ENCODE measurements at places on chromosomes 11 and 22.

- DNase-seq, result no peak
Measured at GRCh38 chr11:133825156-133825555, 20.2 kb downstream of the SPATA19 start.

DNA sequence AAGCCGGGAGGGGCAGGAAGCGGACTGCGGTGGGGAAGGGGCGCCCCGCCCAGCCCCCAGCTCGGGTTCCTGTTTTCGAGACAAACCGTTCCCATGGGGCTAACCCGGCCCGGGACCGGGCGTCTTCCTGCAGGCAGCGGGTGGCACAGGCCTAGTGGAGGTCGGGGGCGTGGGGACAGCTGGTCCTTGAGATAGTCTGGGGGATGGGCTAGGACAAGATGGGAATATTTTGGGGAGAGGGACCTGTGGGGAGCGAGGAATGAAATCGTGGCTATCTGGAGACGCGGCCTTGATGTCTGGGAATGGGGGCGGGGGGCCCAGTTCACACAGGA is 1.2 kb upstream of the RASGRP2 start:
- peak; percentile 76 for DNase-seq

DNA sequence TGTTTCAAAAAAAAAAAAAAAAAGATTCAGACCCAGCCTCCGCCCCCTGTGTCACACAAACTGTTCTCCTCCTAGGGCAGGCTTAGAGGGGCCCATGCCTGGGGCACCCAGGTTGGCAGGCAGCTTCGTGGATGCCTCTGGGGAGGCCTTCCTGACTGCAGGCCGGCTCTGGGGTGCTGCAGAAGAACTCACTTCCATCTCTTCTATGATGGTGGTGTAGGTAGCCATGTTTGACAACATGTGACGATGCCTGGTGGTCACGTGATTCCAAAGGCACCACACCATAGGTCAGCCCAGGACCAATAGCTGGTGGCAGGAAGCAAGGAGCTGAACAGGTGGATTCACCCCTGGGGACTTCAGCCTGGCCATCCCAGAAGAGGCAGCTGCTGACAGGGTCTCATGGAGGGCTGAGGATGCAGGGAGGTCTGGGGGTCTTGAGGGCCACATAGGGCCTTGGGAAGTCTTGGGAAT is 24.1 kb upstream of the CELSR1 start:
- DNase-seq, result peak; percentile 91

DNA sequence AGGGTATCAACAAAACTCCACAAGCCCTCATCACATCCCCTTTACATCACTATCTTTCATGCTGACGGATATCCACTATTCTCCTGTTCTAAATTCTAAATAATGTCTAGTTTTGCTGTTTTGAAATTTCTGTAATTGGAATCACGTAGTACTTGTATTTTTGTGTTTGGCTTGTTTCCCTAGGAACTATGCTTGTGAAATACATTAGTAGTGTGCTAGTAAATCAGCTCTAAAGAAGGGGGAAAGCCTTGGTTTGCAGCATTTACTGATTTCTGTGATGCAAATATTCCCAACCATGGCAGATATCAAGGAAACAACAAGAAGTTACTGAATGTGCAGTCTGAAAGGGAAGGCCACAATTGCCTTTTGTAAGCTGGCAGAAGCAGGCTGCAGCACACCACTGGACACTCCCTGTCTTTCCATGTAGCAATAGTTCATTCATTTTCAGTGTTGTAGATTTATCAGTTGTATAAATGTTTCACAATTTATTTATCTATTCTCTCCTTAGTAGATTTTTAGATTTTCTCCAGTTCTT is 4.7 kb upstream of the FOLH1 start:
- no peak for DNase-seq

GRCh38 chr11:11563200-11563975 is 58.4 kb downstream of the GALNT18 start:
- DNase-seq, result no peak

- no peak for DNase-seq
Measured at GRCh38 chr11:96228910-96229309, 114.1 kb downstream of the MAML2 start.

- no peak for DNase-seq
Measured at GRCh38 chr11:94513091-94513490, 830 bp downstream of the C11orf97 start.

DNA sequence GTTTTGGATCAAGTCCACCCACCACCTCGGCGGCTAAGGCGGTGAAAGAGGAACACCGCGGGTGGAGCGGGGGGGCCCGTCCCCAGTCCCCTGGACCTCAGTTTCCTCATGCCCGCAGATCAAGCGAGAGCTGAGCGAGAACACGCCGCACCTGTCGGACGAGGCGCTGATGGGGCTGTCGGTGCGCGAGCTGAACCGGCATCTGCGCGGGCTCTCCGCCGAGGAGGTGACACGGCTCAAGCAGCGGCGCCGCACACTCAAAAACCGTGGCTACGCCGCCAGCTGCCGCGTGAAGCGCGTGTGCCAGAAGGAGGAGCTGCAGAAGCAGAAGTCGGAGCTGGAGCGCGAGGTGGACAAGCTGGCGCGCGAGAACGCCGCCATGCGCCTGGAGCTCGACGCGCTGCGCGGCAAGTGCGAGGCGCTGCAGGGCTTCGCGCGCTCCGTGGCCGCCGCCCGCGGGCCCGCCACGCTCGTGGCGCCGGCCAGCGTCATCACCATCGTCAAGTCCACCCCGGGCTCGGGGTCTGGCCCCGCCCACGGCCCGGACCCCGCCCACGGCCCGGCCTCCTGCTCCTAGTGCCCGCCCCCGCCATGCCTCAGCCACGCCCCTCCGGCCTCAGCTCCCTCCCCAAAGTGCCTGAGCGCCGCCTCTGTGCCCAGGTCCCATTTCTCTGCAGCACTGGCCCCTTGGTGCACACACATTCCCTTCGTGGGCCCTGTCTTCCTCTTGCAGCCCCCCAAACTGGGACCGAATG is 12.7 kb downstream of the MAFF start:
- DNase-seq, result peak; percentile 95

GRCh38 chr11:74683279-74683871 is 47.9 kb downstream of the CHRDL2 start:
- peak; percentile 62 for DNase-seq

GRCh38 chr11:67178878-67179277 is 59.8 kb downstream of the KDM2A start:
- DNase-seq, result no peak

DNA sequence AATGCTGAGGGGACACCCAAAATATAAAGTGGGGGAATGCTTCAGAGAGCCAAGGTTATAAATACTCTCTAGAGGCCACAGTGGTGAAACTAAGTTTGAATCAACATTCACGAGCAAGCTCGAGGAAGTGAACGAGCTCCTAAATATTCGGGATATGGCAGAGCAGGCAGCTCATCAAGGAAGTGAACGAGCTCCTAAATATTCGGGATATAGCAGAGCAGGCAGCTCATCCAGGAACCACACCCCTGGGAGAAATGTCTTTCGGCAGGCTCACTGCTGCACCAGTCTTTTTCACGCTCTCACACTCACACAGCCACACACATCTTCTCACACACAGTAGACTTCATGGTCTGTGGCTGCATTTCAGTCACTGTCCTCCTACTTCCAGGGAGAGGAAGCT is 787.5 kb downstream of the OPCML start:
- no peak for DNase-seq

DNA sequence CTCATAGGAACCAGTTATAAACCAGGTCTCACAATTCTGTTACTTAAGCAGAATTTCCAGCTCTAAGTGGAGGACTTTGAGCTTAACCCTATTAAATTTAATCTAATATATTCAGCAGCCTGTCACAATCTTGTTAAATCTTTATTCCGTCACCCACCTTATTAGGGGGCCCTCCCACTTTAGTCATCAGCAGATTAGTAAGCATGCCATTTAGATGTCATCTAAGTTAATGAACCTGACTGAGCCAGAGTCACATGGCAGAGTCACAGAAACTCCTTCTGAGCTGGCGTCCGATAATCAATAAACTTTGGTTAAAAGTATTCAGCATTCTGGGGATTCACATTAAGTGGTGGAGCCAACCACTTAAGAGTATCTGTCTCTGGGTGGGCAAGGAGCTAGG is 35.1 kb downstream of the TTC12 start:
- DNase-seq, result no peak

DNA sequence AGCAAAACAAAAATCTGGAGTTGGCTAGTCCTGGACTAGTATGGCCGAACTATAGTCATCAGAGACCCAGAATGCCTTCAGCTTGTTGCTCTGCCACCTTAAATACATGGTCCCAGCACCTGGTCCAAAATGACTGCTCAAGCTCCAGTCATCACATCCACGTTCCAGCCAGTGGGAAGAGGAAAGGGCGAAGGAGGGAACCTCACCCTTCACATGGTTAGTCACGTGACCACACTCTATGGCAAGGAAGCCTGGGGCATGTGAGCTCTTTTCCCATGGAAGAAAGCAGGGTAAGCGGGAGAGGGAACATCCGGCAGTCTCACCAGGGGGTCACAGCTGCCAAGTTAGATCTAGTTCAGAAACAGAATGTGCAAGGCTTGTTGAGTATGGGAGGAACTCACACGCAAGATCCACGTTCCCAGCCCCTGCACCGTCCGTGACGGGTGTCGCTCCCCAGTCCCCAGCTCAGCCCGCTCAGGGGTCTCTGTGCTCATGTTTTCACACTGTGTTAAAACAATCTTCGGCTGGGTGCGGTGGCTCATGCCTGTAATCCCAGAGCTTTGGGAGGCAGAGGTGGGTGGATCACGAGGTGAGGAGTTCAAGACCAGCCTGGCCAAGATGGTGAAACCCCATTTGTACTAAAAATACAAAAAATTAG is 1.9 kb upstream of the ANO9 start:
- no peak for DNase-seq

DNA sequence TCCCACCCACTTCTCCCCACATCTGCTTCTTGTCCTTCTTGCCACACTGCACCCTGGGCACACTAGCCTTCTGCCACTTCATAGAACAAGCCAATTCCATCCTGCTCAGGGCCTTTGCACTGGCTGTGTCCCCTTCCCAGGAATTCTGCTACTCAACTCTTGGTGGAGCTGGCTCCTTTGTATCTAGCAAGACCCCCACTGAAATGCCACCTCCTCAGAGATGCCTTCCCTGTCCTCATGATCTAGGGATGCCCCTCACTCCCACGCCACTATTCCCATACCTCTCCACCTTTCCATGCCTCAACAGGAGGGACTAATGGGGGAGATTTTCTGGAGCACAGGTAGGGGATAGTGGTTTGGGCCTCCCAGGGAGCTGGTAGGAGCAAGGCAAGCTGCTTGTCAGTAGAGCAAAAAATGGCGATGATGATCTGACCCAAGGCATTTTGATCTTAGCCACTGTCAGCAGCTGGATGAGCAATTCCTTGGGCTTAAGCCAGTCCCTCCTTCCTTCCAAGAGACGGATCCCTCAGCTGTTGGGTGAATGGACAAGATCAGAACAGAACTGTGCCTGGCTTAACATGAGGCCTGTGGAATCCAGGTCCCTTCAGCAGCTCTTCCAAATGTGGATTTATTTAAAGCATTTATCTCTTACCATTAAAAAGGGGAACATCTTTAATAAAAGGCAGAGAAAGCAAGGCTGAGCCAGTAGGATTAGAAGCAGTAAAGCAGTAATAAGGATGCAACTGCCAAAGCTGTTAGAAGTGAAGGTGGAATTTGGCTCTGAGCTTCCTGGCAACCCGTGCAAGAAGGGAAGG is 4.0 kb upstream of the PRDM11 start:
- no peak for DNase-seq

- DNase-seq, result no peak
Measured at GRCh38 chr11:125180413-125181305, 16.1 kb downstream of the PKNOX2 start.

DNA sequence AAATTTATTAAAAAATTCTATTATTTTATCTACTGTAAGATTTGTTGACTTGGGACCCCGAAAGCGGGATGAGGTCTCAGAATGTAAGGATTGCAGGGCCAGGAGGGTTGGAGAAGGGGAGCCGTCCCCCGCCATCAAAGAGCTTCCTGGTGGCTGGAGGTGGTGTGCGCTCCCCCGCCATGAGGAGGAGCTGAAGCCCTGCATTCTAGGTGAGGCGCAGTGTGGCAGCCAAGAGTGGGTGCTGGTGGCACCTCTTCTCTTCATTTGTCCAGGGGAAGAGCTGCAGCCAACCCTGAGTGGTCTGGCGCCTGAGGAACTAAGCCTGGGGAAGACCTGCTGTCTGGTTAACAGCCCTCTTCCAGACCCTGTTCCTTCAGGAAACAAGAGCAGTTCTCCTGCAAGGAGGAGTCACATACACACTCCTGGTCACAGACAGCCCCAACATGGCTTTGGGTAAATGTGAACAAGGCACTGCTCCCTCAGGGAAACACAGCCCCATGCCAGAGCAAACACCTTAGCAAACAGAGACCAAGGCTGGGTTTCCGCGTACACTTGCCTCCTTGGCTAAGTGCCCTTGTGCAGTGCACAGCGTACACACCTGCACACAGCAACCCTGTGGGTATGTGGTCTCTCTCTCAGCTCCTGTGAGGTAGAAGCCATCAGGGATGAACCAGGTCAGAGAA is 17.3 kb downstream of the RTN4RL2 start:
- DNase-seq, result no peak

GRCh38 chr22:39717099-39717498 is 146.5 kb downstream of the CACNA1I start:
- DNase-seq, result no peak

DNA sequence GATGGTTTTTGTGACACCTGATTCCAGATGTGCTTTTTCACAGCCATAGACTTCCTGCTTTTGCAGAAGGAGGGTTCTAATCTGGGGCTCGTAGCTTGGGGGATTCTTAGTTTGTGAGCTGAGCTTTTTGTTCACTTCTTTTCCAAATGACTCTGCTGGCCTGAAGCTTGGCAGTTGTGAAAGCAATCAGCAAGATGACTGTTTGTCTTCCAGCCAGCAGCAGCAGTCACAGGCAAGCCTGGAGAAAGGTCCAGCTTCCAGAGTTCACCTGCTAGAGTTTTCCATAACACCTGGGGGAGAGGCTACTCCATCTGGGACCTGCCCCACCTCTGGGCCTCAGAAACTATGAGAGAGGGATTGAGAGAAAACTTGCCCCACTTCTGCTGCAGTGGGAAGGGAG is 4.1 kb downstream of the MARK2 start:
- DNase-seq, result no peak

GRCh38 chr22:29994943-29995342 is 85.3 kb upstream of the HORMAD2 start:
- no peak for DNase-seq

Measured in endodermal cell (in vitro differentiated cells).